ENCODE measurements at places on chromosomes 4 and X.

- DNase-seq, result no peak
Observed at GRCh38 chr4:18695733-18696527, 674.4 kb upstream of the LCORL start.

- peak; percentile 29 for DNase-seq
Observed at GRCh38 chr4:76504613-76505465, 69.8 kb downstream of the SHROOM3 start.

- no peak for DNase-seq
Observed at GRCh38 chr4:47619691-47620090, 134.6 kb downstream of the ATP10D start.

DNA sequence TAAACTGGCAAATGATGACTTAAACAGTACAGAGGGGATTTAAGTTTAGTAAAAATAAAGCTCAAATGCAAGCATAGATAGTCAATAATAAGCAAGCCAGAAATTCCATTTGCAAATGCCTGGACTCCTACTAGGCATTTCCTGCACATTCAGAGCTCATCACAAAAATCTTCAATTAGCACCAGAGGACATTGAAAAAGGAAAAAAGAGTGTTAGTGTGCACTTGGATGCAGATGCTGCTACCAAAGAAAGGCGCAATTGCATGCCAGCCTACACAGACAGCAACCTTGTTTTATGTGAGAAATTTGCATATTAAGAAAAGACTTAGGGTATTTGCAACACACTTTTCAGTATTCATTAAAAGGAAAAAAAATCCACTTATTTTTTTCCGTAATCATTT lies 282.1 kb downstream of the GRIA2 start:
- no peak for DNase-seq

- no peak for DNase-seq
Observed at GRCh38 chr4:158538911-158539310, 17.2 kb downstream of the RXFP1 start.

- DNase-seq, result no peak
Observed at GRCh38 chr4:113835005-113835404, 73.5 kb upstream of the CAMK2D start.

GRCh38 chr4:86381431-86381830 lies 21.6 kb upstream of the MAPK10 start:
- DNase-seq, result no peak

GRCh38 chr4:181685461-181685860 lies 557.7 kb upstream of the TENM3 start:
- DNase-seq, result no peak

- no peak for DNase-seq
Observed at GRCh38 chrX:39948582-39948981, 149.2 kb downstream of the BCOR start.

DNA sequence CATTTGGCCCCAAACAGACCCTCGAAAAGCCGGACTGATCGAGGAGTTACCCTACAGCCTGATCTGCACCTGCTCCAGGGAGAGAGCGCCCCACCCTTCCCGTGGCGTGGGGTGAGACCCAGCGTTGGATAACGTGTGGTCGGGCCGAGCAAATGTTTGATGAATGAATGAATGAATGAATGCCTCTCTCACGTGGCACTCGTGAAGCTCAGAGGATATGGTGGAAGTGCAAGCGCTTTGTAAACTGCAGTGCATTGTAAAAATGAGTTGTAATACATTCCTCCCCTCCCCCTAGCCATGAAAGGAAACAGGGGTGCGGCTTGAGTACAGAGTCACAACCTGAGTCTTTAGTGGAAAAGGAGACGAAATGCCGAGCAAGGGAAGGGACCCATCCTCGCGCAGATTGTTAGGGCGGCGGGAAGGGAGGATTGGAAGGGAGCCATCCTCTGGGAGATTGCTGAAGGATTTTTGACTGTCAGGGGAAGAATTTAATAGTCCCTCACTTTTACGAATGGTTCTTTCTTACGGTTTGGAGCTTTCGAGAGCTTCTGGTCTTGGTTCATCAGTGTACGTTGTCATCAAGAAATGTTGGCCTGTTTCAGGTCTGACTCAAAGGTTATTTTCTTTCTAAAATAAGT lies 772 bp upstream of the FBXW7 start:
- peak; percentile 81 for DNase-seq

DNA sequence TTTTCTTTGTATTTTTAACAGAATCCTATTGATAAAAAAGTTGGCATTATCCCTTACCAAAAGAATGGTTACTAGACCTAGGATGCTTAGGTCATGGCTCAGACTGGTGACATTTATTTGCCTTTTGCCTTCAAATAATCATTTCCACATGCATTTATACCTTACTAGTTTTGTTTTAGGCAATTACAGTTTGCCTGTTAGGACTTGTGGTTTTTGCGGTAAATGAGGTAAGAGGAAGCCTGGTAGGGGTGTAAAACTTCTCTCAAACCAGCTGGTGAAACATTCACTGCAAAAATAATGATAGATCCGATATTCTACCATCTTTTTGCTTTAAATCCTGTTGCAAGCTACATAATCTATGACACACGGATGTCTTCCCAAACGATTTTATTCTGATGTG lies 12.1 kb downstream of the LAMP2 start:
- DNase-seq, result peak; percentile 66

GRCh38 chrX:37509349-37509748 lies 62.1 kb upstream of the LANCL3 start:
- DNase-seq, result no peak

DNA sequence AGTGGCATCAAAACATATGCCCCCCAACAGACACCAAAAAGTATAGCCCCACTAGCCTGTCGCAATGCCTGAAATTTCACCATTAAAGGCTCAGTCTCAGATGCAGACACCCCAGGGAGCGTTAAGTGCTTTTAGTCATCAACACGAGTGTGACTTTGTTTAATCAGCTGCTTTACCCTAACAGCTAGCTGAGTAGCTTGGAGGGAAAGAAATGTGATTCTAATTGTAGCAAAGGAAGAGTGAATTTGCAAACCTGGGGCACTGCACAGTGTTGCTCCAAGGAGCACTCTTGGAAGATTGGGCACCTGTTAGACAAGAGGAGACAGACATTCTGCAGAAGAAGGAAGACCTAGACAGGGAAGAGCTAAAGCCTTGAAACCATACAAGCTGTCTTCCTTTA lies 145.1 kb downstream of the BEND2 start:
- DNase-seq, result no peak

- no peak for DNase-seq
Observed at GRCh38 chrX:103356130-103356798, at the start of gene TCEAL9. Gene TCEAL9 (plus strand): TSS chrX:103356506. CDS start chrX:103357685, 1,179 bp downstream.

- DNase-seq, result no peak
Observed at GRCh38 chrX:143661286-143661685, 25.4 kb upstream of the SLITRK4 start.

DNA sequence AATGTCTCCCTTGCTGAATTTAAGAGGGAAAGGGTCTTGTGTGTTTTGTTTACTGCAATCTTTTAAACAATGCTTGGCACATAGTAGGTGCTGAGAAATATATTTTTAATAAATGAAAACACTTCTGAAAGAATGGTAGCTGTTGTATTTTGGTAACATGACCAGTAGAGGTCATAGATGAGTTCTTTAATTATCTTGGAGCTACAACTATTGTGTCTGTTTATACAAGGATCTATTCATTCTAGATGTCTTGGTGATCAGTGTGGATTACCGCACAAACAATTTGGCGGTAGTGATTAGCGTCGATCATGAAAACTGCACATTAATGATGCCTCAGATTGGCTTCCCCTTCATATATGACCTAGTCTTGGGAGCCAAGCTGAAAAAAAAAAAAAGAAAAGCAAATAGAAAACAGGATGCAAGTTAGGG lies 21.4 kb upstream of the SCRG1 start:
- DNase-seq, result peak; percentile 20

DNA sequence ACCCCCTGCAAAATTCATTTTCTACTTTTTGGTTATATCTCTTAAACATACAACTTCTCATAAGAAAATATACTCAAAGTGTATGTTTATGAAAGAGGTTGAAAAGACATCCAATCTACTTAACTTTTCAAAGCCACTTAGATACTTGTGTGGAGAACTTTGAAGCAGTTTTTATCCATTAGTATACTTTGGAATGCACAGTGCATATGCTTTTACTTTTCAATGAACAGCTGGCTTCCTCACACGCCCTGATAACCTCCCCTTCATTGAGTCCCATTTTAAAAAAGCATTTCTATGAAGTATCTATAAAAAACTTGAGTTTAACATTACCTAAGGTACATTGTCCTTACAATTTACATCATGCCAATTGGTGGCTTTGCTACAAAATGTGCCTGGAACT lies 73.8 kb downstream of the VEGFC start:
- DNase-seq, result no peak

DNA sequence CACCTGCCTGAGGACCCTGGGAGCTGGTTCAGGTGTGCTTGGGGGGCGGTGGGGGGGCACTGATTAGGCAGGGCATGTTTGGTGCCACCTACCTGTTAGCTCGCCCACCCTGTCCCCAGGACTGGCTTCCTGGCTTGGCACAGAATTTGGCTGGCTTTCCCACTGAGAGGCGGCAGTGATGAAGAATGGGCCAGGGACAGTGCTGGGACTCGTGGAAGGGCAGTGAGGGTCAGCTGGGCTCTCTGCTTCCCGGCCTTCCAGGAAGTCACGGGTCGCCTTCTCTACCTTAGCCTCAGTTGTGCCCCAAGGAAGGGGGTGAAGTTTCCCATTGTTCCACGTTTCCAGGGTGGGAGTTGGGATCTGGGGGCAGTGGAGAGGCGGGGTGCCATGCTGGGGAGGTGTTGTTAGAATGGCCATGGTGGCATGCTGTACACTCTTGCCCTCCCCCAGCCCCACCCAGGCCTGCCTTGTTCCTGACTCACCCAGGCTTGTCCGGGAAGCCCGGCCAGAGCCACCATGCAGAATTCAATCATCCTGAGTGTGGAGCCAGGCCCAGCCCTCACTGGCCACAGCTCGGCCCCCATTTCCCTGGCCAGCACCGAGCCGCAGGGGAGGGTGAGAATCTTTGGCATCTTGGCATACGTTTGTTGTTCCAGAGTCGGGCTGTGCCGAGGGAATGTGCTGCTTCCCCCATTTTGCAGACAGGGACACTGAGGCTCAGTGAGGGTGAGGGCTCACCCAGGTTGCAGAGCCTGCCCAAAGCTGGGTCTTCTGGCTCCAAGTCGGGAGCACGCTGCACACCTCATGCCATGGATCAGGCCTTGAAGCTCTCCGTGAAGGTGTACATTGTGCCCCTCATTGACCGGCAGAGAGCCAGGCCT lies 21.9 kb upstream of the GPR78 start:
- DNase-seq, result no peak

GRCh38 chr4:39085891-39086290 lies 23.9 kb downstream of the KLHL5 start:
- DNase-seq, result peak; percentile 17

DNA sequence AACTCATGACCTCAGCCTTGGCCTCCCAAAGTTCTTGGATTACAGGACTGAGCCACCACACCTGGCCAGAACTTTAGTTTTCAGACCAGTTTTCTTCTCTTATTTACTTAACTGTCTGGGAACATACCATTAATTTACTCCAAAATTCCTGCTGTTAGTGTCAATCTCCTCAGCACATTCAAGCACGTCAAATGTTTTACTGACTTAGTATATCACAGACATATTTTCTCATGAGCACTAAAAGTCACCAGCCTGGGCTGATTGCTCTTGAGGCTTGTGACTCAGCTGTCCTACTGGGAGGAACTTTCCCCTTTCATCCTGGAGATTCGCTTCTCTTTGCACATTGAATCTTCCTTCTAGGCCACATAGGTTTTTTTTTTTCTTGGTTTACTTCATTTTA lies 109.6 kb downstream of the PCDH18 start:
- no peak for DNase-seq

DNA sequence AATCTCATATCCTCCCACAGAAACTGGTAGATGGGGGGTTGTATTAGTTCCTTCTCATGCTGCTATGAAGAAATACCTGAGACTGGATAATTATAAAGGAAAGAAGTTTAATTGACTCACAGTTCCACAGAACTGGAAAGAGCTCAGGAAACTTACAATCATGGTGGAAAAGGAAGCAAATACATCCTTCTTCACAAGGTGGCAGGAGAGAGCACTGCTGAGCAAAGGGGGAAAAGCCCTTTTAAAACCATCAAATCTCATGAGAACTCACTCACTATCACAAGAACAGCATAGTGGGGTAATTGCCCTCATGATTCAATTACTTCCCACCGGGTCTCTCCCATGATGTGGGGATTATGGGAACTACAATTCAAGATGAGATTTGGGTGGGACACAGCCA lies 250.5 kb upstream of the GPRIN3 start:
- DNase-seq, result no peak

- peak; percentile 28 for DNase-seq
Observed at GRCh38 chr4:46931981-46932380, 22.9 kb upstream of the COX7B2 start.

GRCh38 chr4:54677416-54677815 lies 19.7 kb downstream of the KIT start:
- DNase-seq, result no peak

DNA sequence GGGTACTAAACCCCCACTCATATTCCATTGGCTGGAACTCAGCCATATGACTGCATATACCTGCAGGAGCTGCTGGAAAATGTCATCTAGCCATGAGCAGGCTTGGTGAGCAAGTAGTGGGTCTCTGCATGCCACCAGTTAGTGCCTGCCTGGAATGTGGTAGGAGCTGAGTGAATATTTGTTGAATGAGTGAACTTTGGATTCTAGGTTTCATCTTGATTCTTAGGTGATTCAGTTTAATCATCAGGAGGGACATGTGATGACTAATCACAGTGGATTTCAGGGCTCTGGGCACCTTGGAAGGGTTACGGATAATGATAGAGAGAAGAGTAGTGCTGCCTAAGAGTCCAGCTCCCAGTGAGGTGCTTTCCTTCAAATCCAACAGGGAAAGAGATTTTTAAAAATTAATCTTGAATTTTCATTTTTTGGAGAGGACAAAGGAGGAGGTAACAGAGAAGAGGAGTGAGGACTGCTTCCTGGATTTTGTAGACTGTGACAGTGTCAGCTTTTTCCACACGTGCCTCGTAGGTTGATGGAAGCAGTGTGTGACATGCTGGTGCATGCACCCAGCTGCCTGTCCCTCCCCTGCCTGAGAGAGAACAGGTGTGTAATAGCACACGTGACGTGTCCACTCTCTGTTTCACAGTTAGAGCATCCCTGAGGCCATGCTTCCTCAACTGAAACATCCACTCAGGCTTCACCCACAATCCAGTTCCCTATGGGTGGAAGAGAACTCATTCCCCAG lies 30.4 kb downstream of the NHS start:
- no peak for DNase-seq

- no peak for DNase-seq
Observed at GRCh38 chr4:146567396-146567795, 45.7 kb upstream of the SLC10A7 start.

- DNase-seq, result peak; percentile 78
Observed at GRCh38 chr4:26885912-26886274, 25.3 kb downstream of the STIM2 start.

GRCh38 chr4:178275671-178276360 lies 833.6 kb upstream of the AGA start:
- no peak for DNase-seq

GRCh38 chr4:59994118-59994517 lies 1206.0 kb upstream of the ADGRL3 start:
- no peak for DNase-seq

GRCh38 chrX:118594697-118595420 lies 99.2 kb downstream of the DOCK11 start:
- DNase-seq, result no peak

- no peak for DNase-seq
Observed at GRCh38 chrX:134619838-134620237, 38.4 kb downstream of the PLAC1 start.
